ENCODE measurements at places on chromosomes 2 and 18.

DNA sequence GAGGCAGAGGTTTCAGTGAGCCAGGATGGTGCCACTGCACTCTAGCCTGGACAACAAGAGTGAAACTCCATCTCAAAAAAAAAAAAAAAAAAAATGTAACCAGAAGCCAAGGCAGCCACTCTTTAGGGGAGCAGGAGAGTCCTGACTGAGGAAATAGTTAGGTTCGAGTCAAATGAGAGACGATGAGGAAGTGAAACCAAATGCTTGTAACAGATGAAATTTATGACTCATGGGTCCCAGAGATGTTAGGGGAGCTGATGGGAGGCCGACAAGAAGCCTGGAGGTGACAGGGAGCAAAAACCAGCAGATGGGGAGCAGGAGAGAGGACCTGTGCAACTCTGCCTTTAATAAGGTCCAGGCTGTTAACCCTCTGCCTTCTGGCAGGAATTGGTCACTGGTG, 756.1 kb upstream of the DDX18 start:
- no peak for DNase-seq

- no peak for DNase-seq
Observed at GRCh38 chr2:105578166-105578565, 166.5 kb upstream of the NCK2 start.

DNA sequence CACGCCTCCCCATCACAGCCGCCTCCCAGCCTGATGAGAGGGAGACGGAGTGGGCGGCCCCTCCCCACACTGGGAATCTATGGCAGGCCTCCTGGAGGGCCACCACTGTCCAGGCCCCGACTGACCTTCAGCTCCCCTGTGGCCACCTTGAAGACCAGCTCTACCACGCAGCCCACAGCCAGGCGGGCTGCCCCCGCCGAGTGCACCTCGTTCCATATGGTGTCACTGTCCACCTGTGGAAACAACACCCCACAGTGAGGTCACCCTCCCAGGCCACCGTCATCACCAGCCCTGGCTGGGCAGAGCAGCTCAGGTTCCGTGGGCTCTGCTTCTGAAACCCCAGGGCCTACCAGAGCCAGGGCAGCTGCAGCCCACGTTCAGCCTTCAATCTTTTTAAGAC, 242.0 kb downstream of the TWIST2 start:
- DNase-seq: no peak

DNA sequence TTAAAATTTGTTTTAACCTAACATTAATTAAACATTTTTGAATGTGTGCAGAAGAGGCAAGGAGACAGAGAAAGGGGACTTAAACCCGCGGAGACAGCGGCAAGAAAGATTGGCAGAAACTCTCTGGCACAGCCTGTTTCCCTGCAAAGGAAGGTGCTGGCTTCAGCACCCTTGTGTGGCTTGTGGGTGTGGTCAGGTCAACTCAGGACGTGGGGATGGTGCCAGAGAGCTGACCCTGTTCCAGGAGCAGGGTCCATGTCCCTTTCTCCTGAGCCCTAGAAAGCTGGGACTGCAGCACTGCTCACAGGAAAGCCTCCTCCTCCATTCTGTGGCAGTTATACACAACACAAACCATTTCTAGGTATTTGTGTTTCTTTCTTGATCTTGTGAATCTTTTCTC, 176.2 kb upstream of the ST6GAL2 start:
- DNase-seq: no peak

DNA sequence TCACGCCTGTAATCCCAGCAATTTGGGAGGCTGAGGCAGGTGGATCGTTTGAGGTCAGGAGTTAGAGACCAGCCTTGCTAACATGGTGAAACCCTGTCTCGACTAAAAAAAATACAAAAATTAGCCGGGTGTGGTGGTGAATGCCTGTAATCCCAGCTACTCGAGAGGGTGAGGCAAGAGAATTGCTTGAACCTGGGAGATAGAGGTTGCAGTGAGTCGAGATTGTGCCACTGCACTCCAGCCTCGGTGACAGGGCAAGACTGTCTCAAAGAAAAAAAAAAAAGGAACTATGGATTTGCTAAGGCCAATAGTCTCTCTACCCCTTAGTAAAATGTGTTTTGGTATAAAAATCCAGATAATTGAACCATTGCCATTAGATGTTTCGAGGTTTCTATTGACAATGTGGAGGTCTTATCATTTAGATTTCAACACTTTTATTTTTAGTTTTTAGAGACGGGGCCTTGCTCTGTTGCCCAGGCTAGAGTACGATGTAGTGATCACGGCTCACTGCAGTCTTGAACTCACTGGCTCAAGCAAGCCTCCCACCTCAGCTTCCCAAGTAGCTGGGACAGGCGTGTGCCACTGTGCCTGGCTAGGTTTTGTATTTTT, 1.1 kb upstream of the TXNDC2 start:
- DNase-seq: no peak

- no peak for DNase-seq
Observed at GRCh38 chr2:33589444-33589843, 9.7 kb downstream of the FAM98A start.

DNA sequence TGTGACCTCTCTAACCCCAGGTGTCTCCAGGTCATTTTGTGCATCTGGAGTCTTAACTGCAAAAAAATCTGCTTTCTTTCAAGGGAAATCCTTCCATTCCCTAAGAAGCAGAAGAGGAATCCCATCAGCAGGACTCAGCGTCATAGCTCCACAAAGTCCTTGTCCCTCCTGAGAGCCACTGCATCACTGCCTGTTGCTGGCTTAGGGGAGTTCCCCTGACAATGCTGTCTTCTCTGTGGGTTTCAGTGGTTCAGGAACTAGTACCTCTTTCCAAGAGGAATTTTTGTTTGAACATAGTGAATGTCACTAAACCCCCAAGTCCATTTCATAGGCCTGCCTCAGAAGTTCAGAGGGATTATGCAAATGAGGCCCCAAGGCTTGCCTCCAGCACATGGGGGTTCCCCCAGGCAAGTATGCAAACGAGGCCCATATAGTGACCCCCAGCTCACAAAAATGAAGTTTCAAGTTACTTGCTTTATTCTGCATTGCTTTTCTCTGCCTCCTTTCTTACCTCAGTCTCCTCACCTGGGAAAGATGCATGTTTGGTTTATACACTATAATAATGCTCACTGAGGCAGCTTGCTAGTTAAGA, 513.9 kb upstream of the MEX3C start:
- DNase-seq: no peak

- no peak for DNase-seq
Observed at GRCh38 chr18:57432751-57433400, 2.3 kb upstream of the ONECUT2 start.

DNA sequence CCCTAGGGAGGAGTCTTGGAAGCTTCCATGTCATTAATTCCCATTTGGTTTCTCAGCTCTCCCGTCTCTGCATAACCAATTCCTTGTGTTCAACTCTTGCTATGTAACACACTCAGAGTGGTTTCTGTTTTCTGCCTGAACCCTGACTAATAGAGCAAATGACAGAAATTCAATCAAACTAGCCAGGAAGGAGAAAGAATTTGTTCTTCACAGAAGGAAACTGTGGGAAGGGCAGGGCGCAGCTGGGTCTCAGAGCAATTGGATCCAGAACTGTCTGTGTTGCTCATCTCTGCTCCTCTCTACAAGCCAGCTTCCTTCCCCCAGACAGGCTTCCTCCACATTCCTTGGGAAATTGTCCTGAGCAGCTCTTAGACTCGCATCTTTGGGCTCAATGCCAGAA, 269.8 kb downstream of the TNS1 start:
- no peak for DNase-seq

DNA sequence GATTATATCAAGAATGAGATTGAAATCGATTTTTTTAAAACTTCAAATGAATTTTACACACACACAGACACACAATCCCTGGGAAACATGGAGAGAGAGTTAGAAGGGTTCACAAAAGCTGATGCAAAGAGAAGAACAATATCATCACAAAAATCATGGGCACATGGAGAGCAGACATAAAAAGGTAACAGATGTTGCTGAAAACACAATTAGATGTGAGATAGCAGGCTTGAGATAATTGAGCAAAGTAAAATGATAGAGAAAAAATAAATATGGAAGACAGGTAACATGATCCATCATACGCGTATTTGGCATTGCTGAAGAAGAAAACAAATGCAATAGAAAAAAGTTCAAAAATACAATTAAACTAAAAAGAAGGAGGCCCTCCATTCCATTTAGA, 11.6 kb upstream of the B4GALT6 start:
- DNase-seq: no peak

- DNase-seq: no peak
Observed at GRCh38 chr2:210611466-210611865, 55.1 kb downstream of the CPS1 start.

DNA sequence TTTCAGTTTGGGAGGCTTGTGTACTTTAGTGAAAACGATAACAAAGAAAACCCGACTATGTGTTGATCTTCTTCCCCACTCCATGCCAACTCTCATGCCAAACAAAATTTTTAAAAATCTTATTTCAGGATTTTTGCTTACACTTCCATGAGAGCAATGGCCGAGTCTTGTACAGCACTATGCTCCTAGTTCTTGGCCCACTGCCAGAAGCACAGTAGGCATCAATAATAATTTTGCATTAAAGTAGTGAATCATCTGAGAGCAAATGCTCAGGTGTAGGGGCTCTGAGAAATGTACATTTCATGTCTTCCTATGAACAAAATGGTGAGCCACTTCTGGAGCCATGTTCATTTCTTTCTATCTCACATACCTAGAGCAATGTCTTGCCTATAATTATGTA, 62.2 kb downstream of the MAP3K19 start:
- no peak for DNase-seq

- no peak for DNase-seq
Observed at GRCh38 chr2:236307641-236308040, 43.4 kb upstream of the ASB18 start.

DNA sequence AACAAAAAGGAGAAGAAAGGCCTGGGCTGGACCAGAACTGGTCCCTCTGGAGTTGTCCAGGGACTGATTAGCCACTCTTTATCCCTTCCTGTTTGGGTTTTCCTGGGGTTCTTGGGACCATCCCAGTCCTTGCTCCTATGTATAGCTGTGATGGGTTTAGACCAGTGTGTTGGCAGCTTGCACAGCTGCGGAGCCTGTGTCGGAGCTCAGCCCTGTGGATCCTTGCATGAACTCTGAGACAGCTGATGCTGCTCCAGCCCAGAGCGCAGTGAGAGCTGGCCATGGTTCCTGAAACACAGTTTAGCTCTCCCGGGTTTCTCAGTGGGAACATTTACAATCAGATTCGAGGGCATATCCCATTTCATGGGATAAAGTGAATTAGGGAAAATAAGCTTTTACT, 16.9 kb downstream of the IMPA2 start:
- DNase-seq: no peak

DNA sequence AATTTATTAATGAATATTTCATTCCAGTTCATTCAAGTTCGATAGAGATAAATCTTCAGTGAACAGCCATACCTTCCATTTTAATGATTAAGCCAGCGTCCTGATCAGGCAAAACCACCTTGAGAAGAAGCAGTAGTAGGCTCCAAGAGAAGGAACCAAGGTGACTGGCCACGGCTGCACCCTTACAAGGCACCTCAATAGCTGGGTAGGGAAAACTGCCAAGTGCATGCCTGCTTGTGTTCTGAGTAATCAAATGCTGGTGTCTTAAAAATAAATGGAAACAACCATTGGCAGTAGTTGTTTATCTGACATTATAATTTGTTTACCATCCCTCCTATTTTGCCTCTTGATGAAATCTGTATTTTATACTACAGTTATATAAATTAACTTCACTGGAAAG, 10.0 kb upstream of the FEZ2 start:
- no peak for DNase-seq

GRCh38 chr2:71496156-71496770, 42.9 kb downstream of the DYSF start:
- DNase-seq: no peak

GRCh38 chr2:121707344-121707919, 29.2 kb downstream of the NIFK start:
- DNase-seq: no peak

- DNase-seq: no peak
Observed at GRCh38 chr18:58592223-58593214, 36.4 kb downstream of the ALPK2 start.

DNA sequence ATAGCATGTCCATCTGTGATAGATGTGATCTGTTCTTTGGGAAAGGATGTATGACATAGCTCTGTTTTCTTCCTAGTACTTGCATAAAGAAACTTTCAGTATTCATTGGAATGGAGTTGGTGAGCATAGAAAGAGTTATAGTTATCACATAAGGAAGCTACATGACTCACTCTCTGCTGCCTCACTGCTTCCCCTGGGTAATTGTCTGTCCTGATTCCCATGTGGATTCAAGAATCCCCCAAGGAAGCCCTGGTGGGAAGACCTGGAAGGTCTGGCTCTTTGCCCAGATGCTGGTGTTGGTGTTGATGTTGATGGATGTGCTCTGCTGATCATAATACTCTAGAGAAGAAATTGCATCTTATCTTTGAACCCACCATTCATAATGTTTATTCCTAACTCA, 60.6 kb downstream of the PTPN4 start:
- DNase-seq: no peak

- DNase-seq: no peak
Observed at GRCh38 chr2:126949775-126950174, 51.1 kb downstream of the TEX51 start.

DNA sequence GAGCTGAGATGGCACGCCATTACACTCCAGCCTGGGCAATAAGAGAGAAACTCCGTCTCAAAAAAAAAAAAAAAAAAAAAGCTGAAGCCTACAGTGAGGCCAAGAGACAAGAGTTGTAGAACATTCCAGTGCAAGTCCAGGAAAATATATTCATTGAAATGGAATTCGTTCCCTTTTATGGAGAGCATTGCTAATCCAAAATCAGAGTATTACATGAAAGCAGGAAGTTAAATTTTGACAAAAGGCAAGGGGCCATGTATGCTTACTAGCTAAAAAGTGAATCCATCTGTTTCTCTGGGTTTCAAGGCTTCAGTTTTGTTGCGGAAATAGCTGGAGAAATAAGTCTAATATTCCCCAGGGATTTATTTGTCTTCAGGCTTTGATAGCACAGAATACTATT, 471.7 kb downstream of the THSD7B start:
- no peak for DNase-seq

DNA sequence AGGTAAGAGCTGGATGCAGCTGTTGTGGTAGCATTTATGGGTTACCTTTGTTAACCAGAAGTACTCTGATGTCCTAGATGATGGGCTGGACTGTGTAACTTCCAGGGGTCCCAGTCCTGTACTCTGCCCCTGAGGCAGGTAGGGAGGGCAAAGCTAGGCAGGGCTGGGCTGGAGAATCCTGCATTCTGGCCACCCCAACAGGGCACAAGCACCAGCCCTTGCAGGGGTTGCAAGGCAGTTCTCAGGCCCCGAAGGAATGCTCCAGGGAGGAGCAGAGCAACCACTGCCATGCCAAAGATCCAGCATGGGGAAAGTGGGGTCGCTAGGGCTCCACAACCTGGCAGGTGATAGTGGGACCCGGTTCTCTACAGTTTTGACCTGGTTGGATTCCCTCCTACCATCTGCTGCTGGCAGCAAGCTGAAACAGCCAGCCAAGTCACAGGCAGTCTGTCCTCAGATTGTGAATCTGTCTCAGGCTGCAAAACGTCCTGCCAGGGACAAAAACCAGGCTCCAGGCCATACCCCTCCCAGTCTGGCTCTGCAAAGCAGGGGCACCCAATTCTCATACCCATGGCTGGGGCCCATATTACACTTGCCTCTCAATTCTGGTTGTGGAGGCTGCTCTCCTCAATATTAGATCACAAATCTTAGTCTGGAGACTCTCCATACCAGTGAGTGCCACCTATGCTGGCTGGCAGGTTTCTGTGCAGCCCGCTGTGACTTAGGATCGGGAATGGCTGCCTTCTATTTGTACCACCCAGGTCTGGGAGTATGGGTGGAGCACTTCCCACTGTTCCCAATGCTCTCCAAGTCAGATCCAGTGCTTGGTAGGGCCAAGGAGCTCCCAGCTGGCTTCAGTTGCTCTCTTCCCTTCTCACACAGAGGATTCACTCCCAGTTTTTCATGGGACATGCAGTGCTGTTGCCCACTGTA, 61.1 kb downstream of the SMCHD1 start:
- DNase-seq: no peak
